Stimulated activated effector memory CD8-positive, alpha-beta T cell treated with anti-CD3 and anti-CD28 coated beads, Interleukin-12 subunit alpha, Interleukin-12 subunit beta, amount 100 ng/mL, for 72 hours (primary cell): ENCODE measurements at places on chromosomes 1 and 21.

GRCh38 chr1:97905141-97905940 lies 15.5 kb downstream of the DPYD start:
- no peak for DNase-seq

GRCh38 chr1:70667494-70668170 lies 256.6 kb downstream of the CTH start:
- no peak for DNase-seq

DNA sequence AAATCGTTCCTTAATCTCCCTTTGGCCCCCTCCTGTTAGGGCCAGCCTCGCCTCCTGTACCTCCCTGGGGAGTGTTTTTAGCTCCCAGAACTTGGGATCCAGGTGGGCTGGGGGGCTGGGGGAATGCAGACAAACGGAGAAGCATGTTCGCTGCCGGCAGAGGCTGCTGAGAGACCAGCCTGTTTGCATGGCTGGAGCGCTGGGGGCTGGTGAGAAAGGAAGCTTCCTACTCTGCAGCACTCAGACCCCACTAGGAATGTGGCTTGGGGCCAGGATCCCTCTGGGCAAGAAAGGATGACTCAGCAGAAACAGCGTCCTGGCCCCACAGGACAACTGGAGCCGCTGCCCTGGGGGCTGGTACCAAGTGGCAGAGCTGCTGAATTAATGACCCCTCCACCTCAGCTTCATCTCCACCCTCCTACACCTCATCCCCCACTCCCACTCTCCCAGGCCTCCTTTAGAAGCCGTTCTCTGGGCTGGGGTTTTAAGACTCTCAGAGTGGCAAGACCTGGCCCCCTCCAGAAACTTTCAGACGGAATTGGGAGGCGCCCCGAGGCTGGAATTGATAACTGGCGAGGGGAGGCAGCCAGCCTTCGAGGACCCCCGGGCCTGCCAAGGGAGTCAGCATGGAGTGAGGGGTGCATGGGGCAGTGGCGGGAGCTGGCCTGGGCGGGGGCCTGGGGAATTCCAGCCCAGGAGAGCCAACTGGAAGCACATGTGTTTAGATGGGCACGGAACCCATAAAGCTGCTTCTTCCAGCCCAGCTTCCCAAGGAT lies 28.5 kb upstream of the EPS8L3 start:
- DNase-seq, result no peak

- no peak for DNase-seq
Measured at GRCh38 chr1:81950591-81951244, 150.0 kb downstream of the ADGRL2 start.

GRCh38 chr1:240652549-240652948 lies 40.6 kb upstream of the GREM2 start:
- no peak for DNase-seq

DNA sequence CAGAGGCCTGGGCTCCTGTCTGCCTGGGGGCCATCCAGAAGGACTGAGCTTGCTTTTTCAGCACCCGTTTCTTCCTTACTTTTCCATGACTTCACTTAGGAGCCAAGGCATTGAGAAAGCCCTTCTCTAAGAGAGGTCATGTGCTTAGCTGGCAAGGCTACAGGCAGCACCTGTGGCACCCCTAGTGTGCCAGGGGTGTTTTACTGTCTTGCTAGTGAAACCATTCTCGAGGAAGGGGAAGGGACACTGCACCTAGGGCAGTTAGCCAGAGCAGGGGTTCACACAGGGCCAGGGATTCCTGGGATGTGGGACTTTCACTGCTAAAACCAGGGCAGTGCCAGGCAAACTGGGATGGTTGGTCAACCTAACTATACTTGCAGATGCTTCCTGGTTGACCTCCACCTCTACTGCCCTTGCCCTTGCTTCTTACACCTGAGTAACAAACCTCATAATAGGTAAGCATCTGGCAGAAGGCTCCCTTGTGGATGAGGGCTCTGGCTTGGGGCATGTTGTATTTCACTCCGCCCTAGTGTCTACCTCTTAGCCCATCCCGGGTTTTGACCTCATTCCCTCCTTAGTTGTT lies 69.2 kb downstream of the NOS1AP start:
- no peak for DNase-seq

DNA sequence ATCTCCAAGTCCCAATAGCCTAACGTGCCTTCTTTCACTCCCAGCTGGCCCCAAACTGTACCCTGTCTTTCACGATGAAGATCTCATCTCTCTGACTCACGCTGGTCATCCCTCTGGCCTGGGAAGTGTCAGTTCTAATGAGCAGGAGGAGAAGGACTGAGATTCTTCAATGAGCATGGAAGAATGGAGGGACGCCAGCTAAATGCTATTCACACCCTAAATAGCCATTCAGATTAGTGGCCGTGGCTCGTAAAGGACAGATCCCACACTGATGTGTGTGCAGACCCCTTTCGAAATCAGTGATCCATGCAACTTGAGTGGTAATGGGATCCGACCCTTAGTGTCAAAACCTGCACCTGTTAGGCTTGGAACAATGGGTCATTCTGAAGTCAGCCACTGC lies 75.9 kb upstream of the SMYD2 start:
- DNase-seq, result no peak

DNA sequence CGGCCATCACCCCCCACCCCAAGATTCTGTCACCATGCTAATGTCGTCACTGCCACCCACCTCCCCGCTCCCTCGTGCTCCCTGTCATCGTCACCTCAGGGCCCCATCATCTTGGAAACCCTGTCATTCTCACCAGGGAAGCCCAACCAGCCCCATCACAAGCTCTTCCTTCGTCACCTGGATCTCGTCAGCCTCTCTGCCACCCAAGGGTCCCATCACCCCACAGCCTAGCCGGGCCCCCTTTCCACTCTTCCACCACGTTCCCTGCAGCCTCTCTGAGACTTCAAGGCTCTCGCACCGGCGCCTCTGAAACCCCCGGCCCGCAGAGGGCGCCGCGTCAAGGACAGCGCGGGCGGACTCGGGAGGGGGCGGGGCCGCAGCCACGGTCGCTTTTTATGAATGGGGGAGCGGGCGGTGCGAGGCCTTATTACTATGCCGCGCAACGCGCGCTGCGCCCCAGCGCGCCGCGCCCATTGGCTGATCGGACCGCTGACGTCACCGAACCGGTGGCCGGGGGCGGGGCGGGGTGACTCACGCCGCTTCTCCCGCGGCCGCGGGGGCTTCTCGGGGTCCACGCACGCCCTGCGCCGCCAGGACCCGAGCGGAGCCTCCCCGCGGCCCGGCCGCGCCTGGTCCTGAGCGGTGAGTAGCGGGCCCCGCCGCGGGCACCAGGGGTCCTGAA lies at the start of gene GPR3:
Gene GPR3 (plus strand): TSS at position 527 of the 682 bp plus-strand sequence. CDS start 1,177 bp downstream, outside the sequence.
- peak; percentile 95 for DNase-seq

DNA sequence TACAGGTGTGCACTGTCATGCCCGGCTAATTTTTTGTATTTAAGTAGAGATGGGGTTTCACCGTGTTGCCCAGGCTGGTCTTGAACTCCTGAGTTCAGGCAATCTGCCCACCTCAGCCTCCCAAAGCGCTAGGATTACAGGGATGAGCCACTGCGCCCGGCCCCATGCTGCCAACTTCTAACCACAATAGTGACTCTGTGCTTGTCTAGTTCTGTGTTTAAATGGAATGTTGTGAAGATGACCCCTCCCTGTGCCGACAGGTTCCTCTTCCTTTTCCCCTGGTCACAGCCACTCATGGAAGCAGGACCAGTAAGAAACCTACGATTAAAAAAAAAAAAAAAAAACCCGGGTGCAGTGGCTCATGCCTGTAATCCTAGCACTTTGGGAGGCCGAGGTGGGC lies 4.7 kb downstream of the MAP1LC3C start:
- no peak for DNase-seq

DNA sequence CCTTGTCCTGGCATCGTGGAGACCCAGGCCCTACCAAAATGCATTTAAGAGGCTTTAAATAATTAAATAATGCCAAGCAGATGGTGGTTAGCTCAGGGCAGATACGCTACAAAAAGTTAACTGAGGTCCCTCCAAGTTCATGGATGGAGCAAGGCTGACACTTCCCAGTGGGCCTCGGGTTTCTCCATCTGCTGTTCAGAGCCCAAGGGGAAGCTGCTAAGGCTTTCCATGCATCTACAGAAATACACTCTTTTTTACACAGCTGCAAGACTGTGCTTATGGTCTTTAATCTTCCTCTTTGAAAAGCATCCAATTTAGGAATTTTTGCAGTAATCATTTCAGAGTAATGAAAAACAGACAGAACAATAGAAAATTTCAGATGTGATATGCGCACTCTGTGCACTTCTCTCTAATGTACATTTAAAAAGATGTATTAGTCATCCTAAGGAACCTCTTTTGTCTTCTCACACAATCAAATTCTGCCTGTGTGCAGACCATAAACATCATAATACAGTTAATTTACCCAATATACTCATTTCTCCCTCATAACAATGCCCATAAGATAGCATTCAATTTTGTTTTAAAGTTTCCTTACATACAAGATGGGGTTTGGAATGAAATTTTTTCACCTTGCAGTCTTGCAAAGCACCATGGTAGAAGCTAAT lies 173.2 kb upstream of the ATP1B1 start:
- DNase-seq, result no peak

GRCh38 chr1:62285984-62286785 lies 33.0 kb downstream of the KANK4 start:
- DNase-seq, result no peak

DNA sequence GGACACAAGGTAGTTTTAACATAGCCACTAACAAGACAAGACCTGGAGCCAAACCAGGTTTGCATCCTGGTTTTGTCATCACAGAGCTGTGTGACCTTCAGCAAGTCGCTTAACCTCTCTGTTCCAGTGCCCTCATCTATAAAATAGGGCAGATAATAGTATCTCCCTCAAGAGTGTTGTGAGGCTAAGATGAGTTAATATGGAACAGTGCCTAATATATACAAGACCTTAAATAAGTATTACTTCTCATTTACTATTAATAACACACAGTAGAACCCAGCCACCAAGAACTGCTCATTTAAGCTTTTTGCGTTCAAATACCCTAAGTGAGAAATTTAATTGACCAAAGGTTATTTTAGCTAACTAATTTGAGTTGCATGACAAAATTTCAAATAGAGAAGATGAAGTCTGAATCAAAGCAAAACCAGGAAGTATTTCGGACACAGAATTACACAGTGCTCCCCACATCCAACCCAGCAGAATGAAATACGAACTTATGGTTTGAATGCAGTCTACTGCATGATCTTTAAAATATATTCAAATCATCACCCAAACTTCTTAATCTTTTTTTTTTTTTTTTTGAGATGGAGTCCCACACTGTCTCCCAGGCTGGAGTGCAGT lies 123.9 kb upstream of the KRTAP19-8 start:
- no peak for DNase-seq

GRCh38 chr1:17213148-17213781 lies 8.3 kb downstream of the PADI1 start:
- no peak for DNase-seq

GRCh38 chr1:160813215-160813614 lies 17.2 kb downstream of the LY9 start:
- no peak for DNase-seq

- DNase-seq, result no peak
Measured at GRCh38 chr21:31041295-31042079, 3.2 kb upstream of the KRTAP19-8 start.

GRCh38 chr1:86765073-86765472 lies 60.7 kb downstream of the SH3GLB1 start:
- DNase-seq, result no peak

GRCh38 chr1:8706995-8707396 lies 110.4 kb downstream of the RERE start:
- no peak for DNase-seq

DNA sequence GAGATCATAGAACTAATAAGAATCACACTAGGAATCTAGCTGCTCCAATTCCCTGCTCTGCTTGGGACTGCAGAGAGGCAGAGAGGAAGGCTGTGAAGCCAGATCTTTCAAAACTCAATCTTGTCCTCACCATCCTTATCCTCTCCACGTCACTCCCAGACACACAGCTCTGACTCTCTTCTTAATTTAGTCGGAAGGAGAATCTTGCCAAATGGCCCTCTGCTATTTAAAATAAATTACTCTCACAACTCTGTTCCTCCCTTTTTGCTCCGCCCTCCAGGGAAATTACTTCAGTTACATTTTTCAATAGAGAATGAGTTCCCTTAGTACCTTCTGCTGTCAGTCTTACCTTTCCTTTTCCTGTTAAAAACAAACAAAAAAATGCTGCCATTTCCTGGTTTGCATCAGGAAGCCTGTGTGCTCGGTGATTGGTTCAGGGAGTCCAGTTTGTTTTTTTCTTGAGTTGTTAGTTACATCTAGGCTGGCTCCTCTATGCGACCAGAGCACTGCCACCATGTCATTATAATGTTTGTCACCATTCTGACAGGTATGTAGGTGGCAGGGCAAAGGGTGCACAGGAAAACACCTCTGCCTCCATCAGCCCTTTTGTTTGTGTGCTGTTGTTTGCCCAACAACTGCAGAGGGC lies 80.1 kb downstream of the FCRL5 start:
- no peak for DNase-seq

- DNase-seq, result no peak
Measured at GRCh38 chr1:193156117-193156821, 30.1 kb downstream of the B3GALT2 start.

- no peak for DNase-seq
Measured at GRCh38 chr1:88296642-88297041, 387.4 kb upstream of the PKN2 start.

GRCh38 chr1:56229186-56229585 lies 350.2 kb downstream of the PLPP3 start:
- no peak for DNase-seq

GRCh38 chr1:212013672-212014071 lies 21.7 kb downstream of the INTS7 start:
- DNase-seq, result no peak

- DNase-seq, result no peak
Measured at GRCh38 chr1:206430031-206430983, 40.0 kb upstream of the IKBKE start.

DNA sequence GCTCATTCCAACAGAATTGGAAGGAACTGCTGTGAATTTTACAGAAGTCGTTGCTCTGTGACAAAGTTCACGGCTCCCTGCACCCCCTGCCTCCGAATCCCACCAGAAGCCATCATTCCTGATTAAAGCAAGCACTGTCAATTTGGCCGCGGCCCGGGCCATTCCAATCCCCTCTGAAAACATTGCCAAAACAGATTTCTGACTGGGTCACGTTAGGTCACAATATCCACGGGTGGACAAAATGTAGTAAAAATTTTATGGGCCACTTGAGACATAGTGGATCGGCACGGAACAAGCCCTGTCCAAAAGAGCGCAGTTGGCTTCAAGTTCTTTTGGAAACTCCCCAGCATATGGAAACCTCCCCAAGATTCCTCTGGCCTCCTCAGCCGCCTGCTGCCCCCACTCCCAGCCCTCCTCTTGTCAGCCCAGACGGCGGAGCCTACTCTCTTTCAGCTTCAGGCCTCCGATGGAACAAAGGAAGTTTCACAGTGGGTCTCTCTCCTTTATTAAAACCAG lies 67.2 kb upstream of the IFNAR2 start:
- no peak for DNase-seq

GRCh38 chr1:3673381-3674099 lies 21.2 kb downstream of the TP73 start:
- no peak for DNase-seq
